Right kidney (tissue), 9 donors: ENCODE measurements at places on chromosomes 6 and 20.

- DNase-seq = no peak
Observed at GRCh38 chr6:32832535-32832934, 6.0 kb downstream of the TAP2 start.

- no peak for DNase-seq
Observed at GRCh38 chr6:14804785-14805210, 441.1 kb upstream of the JARID2 start.

GRCh38 chr6:117974914-117975627 is 68.0 kb downstream of the SLC35F1 start:
- no peak for DNase-seq

- no peak for DNase-seq
Observed at GRCh38 chr6:6681075-6681849, 92.7 kb downstream of the LY86 start.

GRCh38 chr6:73394577-73395354 is at the start of gene DDX43:
Gene DDX43, plus strand, starts transcription at chr6:73394828. Its CDS starts 78 bp downstream, at chr6:73394906.
- peak; percentile 10 for DNase-seq

DNA sequence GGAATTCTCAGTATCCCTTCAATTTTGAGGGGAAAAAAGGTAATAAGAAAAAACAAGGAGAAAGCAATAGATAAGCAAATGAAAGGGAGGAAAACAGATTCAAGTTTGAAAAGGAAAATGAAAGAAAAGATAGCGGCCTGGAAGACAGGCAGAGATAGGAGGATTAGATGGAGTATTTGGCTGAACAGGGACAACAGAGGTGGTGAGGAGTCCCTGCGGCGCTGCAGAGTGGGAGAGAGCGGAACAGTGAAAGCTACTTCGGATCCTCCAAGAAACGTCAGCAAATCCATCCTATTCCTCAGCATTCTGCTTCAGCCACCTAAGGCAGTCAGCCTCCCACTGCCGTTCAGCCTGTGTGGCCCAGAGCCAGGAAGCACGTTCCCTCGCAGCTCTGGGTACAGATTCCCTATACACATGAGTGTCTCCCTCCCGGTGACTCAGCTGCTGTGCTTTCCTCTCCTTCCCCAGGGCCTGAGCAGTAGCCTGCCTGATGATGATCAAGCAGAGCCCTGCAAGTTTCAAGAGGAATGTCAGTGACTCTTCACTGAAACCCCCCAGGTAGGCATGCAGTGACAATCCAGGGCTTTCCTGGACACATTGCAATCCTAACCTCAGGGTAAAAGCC is 43.4 kb upstream of the CDYL start:
- no peak for DNase-seq

GRCh38 chr6:108618623-108619152 is 58.0 kb downstream of the FOXO3 start:
- DNase-seq = no peak

DNA sequence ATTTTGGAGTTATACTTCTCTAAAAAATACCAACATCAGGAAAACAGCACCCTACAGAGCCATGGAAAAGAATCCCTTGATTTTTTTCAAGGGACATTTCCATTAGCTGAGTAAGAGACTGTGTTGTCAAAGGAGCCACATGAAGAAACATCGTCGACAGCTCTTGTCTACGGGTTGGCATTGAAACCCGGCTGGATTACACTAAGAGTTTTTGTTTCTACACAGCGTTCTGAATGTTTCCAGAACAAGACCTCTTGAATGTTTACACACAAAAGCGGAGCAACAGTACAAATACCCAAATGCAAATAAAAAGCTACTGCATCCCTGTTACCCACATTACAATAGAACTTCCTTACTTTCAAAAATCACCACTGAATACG is 2.4 kb upstream of the MYLK4 start:
- no peak for DNase-seq

GRCh38 chr6:128280066-128280465 is 240.3 kb downstream of the PTPRK start:
- DNase-seq = no peak

- no peak for DNase-seq
Observed at GRCh38 chr6:87747646-87748045, 45.6 kb upstream of the AKIRIN2 start.

GRCh38 chr6:144566868-144567615 is 281.9 kb downstream of the UTRN start:
- DNase-seq = no peak

DNA sequence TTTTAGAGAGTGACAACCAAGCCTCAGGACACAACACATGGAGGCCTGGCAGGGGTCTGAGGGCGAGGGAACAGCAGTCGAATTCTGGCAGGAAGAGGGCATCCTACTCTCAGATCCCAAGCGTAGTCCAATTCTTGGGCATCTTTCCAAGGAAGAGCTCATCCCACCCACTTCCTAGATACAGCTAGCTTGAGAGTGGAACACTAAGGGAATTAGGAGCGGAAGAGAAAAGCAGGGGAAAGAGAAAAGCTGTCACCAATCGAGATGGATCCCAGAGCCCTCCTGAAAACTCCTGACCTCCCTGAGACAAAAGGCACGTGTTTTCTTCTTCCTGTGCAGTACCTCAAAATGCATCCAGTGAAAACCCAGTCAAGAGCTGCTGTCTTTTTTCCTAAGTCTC is 67.1 kb downstream of the GFOD1 start:
- DNase-seq = no peak

GRCh38 chr6:13868236-13868635 is 53.9 kb upstream of the MCUR1 start:
- no peak for DNase-seq

- DNase-seq = no peak
Observed at GRCh38 chr6:11604215-11604614, 66.7 kb downstream of the TMEM170B start.

DNA sequence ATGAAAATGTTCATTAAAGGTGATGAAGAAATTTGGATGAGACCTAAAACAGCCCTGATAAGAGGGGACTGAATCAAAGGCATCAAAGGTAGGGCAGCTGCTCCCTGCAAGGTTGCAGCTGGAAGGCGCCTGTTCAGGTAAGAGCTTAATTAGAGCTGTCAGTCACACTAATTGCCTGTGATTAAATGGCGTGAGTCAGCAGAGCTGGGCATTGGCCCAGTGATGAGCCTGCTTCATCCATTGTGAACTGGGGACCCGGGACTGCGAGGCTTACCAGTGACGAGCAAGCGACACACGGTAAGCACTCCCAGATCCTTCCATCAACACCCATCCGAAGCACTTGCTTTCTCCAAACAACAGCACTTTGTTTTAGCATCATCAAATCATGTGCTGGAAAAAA is 621.5 kb upstream of the CDH4 start:
- no peak for DNase-seq

DNA sequence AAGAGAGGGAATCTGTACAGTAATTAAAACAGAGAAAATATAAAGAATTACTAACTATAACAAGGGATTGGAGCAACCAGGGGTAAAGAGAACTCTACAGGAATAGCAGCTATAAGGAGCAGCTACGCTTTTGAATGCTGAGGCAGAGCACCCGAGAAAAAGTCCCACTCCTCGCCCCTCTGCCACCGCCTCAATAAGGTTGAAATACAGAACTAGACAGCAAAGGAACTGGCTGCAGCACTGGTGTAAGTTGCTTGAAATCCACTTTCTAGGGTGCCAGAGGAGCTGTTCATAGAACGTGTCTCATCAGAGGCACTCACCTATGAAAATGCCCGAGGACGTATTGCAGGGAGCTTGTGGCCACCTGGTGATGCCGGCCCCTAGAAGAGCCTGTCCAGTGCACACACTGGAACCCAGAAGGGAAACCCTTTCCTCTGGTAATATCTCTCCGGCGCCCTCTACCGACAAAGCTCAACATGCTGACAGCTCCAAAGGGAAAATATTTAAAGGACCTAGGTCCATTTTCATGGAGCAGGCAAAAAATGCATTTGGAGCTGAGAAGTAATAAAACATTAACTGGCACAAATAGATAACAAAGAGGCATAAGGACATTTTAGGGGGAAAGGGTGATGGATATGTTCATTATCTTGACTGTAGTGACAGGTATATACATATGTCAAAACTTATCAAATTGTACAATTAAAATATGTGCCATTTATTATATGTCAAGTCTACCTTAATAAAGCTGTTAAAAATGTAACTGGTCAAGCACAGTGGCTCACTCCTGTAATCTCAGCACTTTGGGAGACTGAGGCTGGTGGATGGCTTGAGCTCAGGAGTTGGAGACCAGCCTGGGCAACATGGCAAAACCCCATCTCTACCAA is 137.4 kb upstream of the HDAC2 start:
- DNase-seq = peak; percentile 20

DNA sequence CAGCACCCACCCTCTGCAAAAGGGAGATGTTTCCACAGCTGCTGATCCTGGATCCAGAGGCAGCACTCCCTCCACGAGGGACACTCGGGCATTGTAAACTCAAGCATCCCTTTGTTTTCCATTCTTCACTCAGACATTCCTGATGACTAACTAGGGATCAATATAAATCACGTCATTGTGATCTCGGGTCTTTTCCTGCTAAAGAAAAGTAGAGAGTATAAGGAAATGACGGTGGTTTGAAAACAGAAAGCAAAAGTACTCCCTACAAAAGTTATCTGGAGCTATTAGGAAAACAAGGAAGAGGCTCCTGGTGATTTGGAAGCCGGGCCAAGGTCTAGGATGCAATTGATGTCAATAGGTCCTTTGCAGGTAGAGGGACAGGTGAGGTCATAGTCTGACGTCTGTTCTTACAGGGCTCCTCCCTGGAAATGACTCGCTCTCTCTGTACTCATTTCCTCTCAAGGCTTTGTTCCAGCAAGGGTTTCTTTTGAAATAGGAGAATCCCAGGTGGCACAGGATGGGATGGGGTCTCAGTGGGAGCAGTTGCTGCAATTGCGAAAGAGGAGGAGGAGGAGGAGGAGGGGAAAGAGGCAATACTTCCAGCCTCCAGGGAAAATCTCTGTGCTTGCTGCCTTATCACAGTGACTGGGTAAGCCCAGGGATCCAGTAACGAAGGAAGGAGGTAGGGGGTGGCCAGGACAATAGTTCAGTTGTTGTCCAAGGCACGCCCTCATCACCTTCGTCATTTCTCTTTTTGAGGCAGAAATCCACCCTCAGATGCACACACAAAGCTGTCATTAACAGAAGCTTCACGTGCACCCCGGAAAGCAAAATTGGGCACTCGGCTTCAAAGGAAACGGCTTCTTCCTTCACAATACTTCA is 222.8 kb downstream of the LY86 start:
- DNase-seq = peak; percentile 51

DNA sequence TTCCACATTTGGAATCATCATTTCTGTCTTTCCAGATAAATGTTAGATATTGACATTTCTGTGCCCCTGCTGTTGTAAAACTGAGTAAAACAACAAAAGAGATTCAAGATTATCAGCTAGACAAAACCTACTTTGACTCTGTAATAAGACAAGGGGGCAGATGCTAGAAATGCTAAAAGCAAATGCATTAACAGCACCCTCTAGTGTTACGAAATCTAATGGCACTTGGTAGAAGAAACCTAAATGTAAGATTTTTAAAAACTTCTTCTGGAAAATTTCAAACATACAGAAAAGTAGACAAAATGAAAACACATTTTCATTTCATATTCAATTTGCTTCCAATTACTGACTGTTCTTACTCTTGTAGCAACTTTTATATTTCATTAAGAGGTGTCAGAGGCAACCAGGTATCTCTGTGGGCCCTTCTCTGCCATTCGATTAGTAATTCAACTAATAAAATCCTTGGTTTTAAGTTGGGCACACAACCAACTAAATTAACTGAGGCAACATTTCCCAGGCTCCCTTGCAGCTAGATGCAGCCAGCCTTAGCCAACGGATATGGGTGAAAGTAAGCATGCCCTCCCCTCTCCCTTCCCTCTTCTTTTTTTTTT is 45.0 kb downstream of the SLC23A2 start:
- DNase-seq = no peak

DNA sequence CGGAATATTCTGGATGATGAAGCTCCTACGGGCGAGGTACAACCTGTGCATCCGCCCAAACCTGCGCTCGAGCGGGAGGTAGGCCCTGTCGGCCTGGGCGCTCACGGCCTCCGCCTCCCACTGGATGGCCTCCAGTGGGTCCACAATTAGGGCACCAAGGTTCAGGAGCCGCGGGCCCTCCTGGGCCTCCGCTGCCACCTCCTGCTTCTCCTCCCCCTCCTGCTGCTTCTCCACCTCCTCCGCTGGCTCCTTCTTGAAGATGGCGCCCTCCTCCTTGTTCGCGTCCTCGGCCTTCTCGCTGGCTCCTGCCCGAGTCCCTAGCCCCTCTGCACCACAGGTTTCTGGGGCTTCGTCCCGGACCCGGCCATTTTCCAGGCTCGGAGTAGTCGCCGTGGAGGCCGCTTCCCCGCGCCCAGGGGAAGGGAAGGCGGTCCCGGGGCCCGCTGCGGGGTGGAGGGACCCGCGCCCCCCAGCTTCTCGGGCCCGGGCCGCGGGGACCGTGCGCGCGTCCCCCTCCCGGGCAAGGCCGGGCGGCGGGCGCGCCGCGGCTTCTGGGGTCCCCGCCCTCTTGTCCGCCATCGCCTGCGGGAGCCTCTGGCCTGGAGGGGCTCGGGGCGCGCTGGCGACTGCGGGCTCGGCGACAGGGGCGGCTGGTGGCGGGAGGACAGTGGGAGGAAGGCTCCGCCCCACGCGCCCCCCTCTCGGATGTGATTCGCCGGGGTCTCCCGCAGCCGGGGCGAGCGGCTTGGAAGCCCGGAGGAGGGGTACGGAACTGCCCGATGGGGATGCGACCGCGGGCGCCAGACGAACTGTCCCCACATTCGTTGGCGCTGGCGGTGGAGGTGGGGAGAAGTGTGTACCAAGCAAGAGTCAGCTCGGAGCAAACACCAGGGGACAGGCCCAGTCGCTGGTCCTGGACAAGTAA is 17.6 kb downstream of the PLAGL2 start:
- DNase-seq = peak; percentile 88

GRCh38 chr6:75103431-75103830 is 102.4 kb downstream of the COL12A1 start:
- DNase-seq = no peak

DNA sequence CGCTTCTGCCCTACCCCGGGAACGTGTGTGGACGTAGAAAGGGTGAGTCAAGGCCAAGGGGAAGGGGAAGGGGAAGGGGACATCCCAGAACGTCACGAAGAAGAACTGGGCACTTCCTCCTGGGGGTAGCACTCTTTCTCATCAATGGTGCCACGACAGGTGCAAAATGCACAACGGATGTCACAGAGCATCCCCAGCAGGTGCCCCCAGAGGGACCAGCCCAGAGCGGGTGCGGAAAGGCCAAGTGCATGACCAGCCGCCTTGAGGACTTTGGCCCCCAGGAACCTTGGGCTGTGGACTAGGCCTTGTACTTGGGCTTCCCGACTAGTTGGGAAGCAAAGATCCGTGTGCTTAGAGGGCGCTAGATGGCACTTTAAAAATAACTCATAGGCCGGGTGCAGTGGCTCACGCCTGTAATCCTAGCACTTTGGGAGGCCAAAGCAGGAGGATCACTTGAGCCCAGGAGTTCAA is 12.1 kb upstream of the SRC start:
- DNase-seq = no peak

- DNase-seq = no peak
Observed at GRCh38 chr20:24741493-24742072, 207.5 kb upstream of the CST7 start.

DNA sequence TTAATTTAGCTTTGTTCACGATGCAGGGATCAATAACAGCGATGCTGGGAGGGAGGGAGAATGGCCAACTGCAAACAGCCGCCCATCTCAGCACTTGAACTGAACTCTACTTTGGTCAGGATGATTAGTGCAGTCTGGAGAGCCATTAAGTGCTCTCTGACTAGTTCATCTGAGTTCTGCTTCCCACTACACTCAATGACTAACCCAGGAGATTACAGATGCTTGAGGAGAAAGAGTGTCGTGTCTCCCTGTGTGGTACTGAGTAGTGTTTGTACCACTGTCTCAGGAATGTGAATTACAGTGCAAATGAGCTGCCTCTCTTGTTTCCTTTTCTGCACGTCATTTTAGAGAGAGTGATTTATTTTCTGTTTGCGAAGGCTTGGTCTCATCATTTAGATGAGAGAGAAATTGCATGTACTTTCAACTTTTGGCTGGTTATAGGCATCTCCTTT is 23.5 kb downstream of the CARMIL1 start:
- no peak for DNase-seq
